ENCODE measurements at places on chromosomes 11 and 22.

DNA sequence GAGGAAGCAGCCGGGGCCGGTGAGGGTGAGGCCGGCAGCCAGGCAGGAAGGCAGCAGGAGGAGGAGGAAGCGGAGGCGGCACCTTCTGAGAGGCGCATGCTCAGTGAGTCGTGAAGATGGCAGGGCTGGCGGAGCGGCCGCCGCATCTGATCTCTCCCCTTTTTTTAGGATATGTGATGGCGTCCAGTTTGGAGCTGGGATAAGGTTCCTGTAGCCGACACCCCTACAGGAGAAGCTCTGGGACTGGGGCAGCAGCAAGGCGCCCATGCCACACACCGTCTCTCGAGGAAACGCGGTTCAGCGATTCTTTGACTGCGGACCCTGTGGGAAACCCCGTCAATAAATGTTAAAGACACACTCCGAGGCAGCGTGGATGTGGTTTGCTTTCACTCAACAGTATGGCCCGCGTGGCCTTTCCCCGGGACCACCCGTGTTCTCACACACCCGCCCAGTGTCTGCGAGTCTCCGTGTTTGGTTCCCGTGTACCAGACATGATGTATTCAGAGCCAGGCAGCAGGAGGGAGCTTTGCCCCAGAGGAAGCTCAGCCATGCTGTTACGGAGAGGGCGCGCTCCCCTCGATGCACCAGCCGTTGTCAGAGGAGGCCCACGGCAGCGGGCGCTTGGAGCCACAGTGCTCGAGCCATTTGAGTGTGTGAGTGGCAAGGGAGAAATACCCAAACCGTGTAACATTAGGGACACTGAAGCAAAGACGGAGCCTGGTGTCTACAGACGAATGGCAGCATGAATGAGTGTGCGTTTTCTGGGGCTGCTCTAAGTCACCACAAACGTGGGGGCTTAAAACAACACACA lies 27.7 kb upstream of the PARVB start:
- no peak for DNase-seq

GRCh38 chr11:1353383-1354124 lies 36.2 kb upstream of the BRSK2 start:
- DNase-seq: no peak

DNA sequence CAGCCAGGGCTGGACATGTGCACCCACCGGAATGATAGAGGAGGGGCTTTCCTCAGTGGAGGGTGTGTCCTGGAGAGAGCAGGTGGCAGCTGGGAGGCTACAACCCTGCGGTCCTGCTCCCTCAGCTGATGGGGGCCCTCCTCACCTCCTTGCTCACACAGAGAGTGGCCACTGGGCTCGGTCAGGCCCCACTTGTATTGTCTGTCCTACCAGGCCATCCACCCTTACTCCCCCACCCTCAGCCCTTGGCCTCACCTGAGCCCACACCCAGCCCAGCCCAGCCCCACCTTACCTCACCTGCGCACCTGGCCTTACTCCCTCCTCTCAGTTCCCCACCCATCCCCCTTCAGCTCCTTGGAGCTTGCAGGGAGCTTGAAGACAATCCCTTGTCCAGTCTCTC lies 3.1 kb downstream of the TRPM5 start:
- no peak for DNase-seq

DNA sequence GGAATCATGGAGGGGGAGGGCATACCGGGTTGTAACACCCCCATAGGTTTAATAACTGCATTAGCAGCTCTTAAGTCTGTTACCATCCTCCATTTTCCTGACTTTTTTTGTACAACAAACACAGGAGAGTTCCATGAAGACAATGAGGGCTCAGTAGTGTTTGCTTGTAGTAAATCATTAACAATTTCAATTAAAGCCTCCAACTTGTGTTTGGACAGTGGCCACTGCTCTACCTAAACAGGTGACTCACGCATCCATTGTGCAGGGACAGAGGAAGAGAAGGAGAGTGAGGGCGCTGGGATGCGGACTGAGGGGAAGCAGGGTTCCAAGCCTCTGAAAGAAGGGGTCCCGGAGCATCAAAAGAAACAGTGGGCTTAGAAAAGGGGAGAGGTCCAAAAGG lies 21.3 kb upstream of the MTNR1B start:
- no peak for DNase-seq

- no peak for DNase-seq
Observed at GRCh38 chr11:13013054-13013488, 4.0 kb downstream of the RASSF10 start.

DNA sequence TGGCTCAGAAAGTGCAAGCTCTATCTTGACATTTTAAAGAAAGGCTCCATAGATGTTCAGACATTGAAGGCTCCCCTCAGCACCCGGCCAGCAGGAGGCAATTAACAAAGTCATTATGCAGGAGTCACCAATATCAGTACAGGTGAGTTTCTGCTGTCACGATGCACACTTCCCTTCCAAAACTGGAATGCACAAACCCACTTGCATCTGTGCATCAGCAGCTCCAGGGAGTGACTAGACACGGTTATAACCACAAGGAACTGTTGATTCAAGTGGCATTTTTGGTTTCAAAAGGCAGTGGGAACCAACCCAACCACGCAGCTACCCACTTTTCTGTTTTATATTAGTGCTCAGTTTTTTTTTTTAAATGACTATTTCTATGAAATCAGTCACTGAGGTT lies 293.9 kb upstream of the NARS2 start:
- DNase-seq: no peak

GRCh38 chr11:122781378-122782195 lies 56.7 kb upstream of the CRTAM start:
- DNase-seq: no peak

DNA sequence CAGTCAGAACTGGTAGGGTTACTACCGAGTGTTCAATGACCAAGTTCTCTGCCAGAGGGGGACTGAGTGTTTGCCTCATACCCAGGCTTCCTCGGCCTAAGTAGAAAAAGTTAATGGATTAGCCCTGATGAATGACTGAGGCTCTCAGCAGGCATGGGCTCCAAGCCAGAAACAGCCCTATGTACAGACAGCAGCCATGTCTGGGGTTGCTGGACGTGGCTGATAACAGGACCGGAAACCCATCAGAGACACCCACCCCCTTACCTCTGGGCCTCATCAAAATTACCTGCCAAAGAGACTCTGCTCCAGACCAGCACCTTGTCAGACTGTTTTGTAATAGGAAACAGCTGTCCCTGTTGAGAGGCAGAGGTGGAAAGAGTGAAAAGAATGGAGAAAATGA lies 351.4 kb downstream of the ETS1 start:
- no peak for DNase-seq

DNA sequence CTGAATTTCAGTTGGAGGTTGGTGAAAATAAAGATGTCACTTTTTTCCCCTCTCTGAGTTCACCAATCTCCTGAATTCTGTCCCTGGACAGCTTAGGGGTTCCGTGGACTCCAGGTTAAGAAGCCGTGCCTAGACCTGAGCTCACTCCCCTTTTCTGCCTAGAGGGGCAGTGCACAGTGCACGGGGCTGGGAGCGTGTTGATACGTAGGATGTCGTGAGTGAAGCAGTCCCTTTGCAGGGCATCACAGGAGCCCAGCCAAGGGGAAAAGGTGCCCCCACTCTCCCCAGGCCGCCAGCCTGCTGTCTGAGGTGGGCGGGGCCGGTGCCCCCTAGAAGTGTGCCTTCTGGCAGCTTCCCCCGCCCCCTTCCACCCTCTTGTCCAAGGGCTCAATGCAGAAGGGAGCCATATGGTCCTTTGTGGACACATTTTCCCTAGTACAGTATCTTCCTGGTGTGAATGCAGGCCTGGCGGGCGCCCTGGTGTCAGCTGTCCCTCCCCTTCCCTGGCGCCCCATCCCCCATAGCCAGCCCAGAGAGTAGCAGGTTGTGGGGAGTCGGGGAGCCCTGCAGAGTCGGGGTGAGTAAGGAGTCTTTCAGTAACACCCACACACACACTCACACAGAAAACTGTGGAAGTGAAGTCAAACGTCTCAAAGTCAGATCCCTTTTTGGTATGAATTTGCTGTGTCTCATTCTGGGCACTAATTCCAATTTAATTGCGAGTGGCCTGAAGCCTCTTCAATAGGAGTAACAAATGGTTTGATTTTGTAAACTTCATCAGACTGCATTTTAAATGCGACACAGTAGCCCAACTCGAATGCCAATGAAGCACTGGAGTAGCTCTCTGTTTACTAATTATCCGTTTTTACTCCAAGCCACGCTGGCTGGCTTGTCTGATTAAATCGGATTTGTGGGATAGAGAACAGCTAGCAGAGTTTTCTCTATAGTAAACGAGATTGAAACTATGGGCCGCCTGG lies 67.5 kb upstream of the NNMT start:
- DNase-seq: no peak

DNA sequence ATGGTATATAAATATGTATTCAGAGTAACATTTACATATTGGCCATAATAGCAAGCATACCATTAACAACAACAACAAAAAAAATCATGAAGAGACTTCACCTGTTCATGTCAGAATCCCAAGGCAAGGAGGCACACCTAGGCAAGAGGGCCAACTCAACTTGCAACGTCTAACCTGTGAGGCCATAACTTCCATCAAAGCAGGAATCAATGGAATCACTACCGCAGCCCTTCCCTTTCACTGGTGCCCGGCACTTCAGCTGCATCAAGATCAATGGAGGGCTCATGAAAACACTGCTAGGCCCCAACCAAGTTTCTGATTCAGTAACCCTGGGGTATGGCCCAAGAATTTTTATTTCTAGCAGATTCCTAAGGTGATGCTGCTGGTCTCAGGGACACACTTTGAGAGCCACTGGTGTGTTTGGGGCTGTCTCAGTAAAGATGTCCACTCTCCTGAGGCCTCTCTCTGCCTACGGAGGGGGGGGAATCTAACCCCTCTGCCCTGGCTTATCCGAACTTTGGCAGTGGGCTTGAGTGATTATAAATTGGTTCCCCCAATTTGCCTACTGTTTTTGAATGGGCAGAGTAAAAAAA lies 8.0 kb downstream of the ZFTA start:
- DNase-seq: no peak

- no peak for DNase-seq
Observed at GRCh38 chr11:67177399-67178281, 58.6 kb downstream of the KDM2A start.

GRCh38 chr11:36093548-36093947 lies 149.7 kb downstream of the LDLRAD3 start:
- DNase-seq: no peak

GRCh38 chr22:40111451-40111850 lies 66.3 kb upstream of the TNRC6B start:
- DNase-seq: no peak

DNA sequence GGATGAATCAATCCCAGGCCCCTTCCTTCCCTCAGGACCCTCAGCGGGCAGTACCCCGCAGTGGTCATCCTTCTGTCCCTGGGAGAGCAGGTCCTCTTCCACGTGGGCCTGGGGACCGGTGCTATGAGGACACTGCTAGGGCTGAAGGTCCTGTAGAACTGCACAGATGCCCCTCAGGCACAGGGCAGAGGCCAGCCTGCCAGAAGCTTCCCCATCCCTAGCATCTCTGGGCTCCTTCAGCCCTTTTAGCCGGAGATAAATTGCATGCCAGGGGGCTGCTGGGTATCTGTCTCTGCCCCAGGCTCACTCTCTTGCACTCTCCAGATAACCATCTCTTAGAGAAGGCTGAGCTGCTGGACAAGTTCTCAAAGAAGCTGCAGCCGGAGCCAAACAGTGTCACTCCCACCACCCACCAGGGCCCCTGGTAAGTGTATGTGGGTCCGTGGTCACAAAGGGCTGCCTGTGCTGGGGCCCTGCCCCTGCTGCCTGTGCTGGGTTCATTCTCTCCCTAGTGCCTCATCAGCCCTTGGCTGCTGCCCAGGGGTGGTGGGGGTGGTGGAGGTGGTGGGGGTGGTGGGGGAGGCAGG lies 2.3 kb downstream of the ATG16L2 start:
- no peak for DNase-seq

- DNase-seq: peak; percentile 49
Observed at GRCh38 chr22:43308060-43308830, 34.9 kb downstream of the SCUBE1 start.

DNA sequence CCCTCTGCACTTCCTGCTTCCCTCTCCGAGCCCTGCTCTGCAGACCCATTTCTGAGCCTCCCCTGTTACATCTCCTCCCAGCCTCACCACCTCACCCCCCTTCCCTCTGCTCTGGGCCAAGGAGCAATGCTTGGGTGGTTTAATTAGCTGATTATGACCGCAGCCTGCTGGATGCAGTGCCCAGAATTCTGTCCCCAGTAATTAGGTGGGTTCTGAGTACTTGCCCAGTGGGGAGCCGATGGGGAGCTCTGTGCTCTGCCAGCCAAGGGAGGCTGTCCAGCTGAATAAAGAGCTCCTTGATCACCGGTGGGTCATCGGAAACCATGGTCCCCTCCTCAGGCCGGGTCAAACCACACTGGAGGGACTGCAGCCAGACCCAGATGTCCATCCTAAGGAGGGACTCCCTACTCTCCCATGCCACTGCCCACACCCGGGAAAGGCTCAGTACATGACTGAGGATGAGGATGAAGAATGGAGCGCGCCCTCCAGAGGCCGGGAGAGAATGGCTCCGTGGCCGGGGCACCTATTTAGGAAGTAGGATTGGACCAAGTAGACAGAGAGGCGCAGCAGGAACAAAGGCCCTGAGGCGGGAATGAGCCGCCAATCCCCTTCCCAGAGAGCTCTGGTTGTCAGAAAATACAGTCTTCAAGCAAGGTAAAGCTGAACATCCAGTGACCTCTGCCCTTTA lies 9.1 kb downstream of the ARRB1 start:
- DNase-seq: no peak
